Occipital lobe (tissue), 3 donors: ENCODE measurements at places on chromosomes 12 and 14.

DNA sequence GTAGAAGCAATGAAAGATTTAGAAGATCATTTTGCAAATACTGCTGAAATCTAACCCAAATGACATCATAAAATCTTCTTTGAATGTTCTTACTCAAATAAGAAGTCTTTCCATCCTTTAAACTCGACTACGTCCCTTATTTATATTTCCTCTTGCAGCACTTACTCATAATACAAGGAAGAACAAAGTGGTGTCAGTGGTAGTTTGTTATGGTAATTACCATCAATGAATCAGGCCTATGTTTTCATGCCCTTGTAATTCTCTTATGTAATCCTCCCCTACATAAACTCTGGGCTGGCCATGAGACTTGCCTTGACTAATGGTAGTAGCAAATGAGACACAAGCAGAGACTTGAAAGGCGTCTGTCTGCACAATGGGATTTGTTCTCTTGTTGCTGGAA is 17.0 kb downstream of the EEA1 start:
- DNase-seq: no peak

DNA sequence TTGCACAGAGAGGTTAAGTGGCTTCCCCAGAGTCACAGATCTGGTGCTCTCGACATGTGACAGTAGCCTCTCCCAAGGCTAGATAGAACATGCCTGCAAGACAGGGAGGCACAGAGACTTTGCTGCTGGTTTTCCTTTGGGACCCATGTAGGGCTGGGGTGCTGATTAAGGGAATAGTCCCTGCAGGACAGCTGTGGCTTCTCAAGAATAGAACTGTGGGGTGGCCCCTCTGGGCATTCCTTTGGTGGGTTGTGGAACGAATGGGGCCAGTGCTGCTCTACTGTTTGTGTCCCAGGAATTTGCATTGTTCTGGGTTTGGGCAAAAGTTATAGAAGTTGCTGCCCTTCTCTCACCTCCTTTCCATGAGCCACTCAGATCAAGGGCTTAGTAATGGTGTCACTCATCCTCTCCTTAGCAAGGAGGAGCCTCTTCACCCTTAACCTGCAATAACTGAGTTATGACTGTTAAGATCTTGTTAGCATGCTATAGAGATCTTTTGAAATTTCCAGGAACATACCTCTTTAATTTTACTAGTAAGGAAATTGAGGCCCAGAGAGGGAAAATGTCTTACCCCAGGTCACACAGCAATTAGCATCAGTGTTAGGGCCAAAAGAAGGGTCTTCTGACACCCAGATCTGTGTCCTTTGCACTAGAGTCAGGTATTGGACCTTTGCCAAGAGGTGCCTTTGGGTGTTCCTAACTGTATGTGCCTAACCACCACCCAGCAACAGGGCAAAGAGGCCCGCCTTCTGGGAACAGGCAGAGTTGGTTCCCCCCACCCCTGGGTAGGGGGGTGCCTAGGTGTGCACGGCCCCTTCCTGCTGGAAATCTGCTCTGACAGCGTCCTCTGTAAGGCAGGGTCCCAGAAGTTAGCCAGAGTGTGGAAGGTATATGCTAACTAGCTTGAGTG is 31.4 kb downstream of the CD9 start:
- DNase-seq: no peak

DNA sequence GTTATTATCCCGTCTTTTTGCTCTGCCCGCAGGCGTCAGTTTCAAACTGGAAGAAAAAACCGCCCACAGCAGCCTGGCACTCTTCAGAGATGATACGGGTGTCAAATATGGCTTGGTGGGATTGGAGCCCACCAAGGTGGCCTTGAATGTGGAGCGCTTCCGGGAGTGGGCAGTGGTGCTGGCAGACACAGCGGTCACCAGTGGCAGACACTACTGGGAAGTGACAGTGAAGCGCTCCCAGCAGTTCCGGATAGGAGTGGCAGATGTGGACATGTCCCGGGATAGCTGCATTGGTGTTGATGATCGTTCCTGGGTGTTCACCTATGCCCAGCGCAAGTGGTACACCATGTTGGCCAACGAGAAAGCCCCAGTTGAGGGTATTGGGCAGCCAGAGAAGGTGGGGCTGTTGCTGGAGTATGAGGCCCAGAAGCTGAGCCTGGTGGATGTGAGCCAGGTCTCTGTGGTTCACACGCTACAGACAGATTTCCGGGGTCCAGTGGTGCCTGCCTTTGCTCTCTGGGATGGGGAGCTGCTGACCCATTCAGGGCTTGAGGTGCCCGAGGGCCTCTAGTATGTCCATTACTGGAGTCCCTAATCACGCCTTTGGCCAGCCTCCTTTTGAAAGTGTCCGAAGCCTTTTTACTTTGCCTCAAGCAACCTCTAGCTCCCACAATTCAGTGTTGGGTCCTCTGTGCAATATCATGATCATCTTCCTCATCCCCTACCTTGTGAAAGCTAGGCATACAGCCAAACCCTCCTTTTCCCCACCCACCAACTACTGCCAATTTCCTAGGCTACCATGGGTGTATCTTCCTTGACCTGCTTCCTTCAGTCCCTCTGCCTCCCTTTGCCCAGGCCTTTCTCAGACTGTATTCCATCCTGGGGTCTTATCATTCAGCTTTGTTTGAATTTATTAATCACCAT is 891 bp downstream of the SPRYD4 start:
- no peak for DNase-seq

- no peak for DNase-seq
These were observed 52.7 kb downstream of the CCDC85C start for GRCh38 chr14:99551034-99551922.

DNA sequence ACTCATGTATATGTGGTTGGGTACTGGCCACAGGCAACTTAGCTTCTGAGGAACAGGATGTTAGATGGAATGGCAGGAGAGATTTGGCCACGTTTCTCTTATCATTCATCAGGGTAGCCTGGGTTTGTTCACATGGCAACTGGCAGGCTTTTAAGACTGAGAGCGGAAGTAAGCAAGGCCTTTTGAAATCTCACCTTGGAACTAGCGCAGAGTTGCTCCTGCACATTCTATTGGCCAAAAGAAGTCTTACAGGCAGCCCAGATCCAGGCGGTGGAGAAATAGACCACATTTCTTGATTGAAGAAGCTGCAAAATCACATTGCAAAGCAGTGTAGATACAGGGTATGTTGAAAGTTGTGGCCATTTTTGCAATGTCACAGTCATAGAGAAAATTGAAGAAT is 3.7 kb downstream of the CLEC4A start:
- no peak for DNase-seq

DNA sequence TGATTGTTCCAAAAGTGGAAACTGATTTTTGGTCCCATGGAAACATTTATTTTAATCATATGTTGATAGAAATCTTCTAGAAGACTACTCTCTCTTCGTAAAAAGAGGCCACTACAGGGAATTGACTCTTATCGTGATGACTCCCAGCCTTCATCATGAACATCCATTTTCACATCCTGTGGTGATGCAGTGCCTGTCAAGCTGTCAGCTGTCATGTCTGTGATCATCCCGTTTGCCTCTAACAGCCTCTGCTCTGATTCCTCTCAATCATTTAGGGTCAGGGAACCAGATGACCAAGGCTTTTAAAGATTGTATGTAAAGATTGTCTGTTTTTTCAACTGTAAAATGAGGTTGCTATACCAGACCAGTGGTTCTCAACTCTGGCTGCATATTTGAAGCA is 419.0 kb upstream of the MGAT4C start:
- DNase-seq: no peak

DNA sequence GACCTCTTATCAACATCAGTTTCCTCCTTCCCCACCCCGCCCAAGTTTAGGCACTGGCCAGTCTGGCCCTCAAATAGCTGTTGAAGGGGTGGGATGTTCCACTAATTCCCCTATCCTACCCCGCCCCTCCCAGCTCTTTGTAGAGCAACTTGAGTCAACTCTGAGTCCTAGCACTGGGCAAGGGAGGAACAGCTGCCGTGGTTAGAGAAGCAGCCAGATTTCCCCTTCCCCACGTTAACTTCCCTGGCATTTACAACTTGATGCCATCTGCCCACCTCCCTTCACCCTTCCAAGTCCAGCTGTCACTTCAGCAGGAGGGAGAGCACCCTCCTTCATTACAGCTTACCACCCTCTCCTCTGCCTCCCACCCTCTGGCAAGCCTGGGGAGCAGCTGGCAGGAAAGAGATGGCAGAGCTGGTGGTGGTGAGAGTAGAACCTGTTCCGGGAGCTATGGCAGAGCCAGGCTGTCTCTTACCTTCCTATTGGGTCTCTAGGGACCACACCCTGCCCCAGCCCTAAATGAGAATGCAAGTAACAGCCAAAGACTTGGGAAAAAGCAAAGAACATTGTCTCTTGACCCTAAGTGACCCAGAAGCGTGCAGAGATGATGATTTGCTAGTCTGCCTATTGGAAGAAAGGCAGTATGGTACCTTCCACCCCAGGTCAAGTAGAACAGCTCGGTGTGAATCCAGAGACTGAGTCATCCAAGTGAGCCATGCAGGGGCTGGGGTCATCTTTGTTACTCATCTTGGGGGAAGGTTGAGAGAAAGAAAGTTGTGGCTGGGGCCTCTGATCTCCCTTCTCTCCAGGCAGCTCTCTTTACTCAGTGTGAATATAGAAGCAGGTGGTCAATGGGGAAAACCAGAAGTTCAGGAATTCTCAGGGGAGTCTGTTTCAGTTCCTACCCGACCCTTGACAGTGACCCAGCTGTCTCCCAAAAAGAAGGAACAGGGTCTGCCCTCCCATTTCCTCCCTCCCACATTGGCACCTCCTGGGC is 1.5 kb downstream of the BLOC1S1 start:
- no peak for DNase-seq

DNA sequence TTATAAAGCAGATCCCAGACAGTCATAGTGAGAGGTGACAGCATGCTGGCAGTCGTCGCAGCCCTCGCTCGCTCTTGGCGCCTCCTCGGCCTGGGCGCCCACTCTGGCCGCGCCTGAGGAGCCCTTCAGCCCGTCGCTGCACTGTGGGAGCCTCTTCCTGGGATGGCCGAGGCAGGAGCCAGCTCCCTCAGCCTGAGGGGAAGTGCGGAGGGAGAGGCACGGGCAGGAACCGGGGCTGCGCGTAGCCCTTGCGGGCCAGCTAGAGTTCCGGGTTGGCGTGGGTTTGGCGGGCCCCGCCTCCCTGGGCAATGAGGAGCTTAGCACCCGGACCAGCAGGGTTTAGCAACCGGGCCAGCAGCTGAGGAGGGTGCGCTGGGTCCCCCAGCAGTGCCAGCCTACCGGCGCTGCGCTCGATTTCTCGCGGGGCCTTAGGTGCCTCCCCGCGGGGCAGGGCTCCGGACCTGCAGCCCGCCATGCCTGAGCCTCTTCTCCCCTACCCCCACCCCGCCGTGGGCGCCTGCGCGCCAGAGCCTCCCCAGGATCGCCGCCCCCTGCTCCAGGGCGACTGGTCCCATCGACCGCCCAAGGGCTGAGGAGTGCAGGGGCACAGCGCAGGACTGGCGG is 451.2 kb upstream of the DCN start:
- no peak for DNase-seq

DNA sequence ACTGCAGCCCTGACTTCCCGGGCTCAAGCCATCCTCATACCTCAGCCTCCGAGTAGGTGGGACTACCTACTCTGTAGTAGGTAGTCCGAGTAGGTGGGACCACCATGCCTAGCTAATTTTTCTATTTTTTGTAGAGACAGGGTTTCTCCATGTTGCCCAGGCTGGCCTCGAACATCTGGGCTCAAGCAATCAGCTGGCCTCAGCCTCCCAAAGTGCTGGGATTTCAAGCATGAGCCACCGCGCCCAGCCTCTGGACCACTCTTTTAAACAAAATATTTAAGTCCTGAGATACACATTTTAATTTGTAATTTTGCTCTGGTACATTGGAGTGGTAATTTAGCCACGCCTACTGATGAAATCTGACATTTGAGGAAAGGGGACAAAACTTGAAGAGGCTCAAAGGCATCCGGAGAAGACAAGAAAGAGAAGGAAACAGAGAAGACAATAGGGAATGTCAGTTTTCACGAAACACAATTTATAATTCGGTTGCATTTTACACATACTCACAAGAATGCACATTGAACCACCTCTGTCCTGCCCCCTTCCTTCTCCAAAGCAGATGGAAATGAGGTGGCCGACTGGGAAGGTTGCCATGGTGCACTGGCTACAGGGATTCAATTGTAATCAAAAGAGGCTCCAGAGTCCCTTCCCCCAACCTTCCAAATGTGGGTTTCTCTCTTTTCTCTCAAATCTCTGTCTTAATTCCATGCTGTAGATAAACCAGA is 9.7 kb upstream of the TUBA1A start:
- peak; percentile 33 for DNase-seq

- DNase-seq: no peak
These were observed 36.7 kb downstream of the SAV1 start for GRCh38 chr14:50631408-50631821.

GRCh38 chr12:51085757-51086156 is 2.4 kb upstream of the CSRNP2 start:
- no peak for DNase-seq

- no peak for DNase-seq
These were observed 51.6 kb upstream of the ABCC9 start for GRCh38 chr12:21992823-21993222.

GRCh38 chr14:99248761-99249171 is 23.2 kb downstream of the BCL11B start:
- no peak for DNase-seq

- no peak for DNase-seq
These were observed 231.8 kb upstream of the NPAS3 start for GRCh38 chr14:32706721-32707519.

DNA sequence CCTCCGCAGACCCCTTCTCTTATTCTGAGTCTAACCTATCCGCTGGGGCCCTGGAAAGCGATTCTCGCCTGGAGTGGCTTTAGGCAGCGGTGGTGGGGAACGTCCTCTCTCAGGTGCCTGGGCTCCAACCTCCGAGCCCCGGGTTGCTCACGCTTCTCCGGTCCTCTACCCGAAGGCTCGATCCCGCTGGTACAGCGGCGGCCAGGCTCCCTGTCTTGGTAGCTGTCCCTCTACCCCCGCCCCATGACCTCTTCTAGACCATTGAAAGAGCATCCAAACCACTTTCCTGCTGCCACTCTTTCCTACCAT is 505 bp upstream of the HEBP1 start:
- DNase-seq: no peak

DNA sequence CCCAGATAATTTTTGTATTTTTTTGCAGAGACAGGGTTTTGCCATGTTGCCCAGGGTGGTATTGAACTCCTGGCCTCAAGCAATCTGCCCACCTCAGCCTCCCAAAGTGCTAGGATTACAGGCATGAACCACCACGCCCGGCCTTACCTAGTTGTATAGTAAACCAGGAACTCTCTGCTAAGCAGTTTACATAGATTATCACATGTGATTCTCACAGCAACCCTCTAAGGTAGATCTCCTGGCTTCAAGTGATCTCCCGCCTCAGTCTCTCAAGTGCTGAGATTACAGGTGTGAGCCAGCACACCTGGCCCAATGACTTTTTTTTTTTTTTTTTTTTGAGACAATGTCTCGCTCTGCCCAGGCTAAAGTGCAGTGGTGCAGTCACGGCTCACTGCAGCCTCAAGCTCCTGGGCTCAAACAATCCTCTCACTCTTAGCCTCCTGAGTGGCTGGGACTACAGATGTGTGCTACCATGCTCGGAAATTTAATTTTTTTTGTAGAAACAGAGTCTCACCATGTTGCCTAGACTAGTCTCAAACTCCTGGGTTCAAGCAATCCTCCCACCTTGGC is 26.0 kb upstream of the ATP2A2 start:
- no peak for DNase-seq

GRCh38 chr14:23300687-23301223 is 1.9 kb downstream of the PPP1R3E start:
- peak; percentile 38 for DNase-seq

GRCh38 chr14:104373055-104373854 is 206.3 kb upstream of the C14orf180 start:
- no peak for DNase-seq
